GM23338 (cell line): ENCODE measurements at places on chromosomes 4 and X. TPM values are rescaled to one million over a fixed set of nuclear protein-coding genes. Genes with fewer than 3 reads are reported as not detected.

DMRTC1 gene
- polyA plus RNA-seq = not detected in 2 replicates

SMARCA1 gene
- 24.4 and 30.1 TPM in 2 replicates for polyA plus RNA-seq

GRCh38 chr4:13627178-13627605 is 333 bp downstream of the BOD1L1 start:
- peaks cover 11% of the 10 kb centered on the region; the same call in 1 of the 2 replicates for H3K4me1 ChIP-seq
- no peaks in the 10 kb centered on the region for H3K36me3 ChIP-seq
- H3K27me3 ChIP-seq = no peaks in the 10 kb centered on the region
- H3K27ac ChIP-seq = peak overlapping the region; percentile 85; the same call in 1 of the 2 replicates
- DNase-seq = peak; percentile 42
- peak overlapping the region; percentile 86 for H3K4me3 ChIP-seq

- H3K27me3 ChIP-seq = no peaks in the 10 kb centered on the region
- H3K4me3 ChIP-seq = no peak overlapping the region
- no peak for DNase-seq
- no peaks in the 10 kb centered on the region for H3K36me3 ChIP-seq
- no peak overlapping the region for H3K27ac ChIP-seq
Measured at GRCh38 chr4:40662962-40663604, 33.4 kb upstream of the RBM47 start.

- peaks cover 3% of the 10 kb centered on the region; the same call in 1 of the 2 replicates for H3K4me1 ChIP-seq
- no peak overlapping the region for H3K27ac ChIP-seq
- no peak overlapping the region for H3K4me3 ChIP-seq
- H3K27me3 ChIP-seq = no peaks in the 10 kb centered on the region
- no peak for DNase-seq
Measured at GRCh38 chr4:123740236-123740635, 343.6 kb downstream of the SPRY1 start.

- H3K27me3 ChIP-seq = no peaks in the 10 kb centered on the region
- no peaks in the 10 kb centered on the region for H3K4me1 ChIP-seq
- no peaks in the 10 kb centered on the region for H3K36me3 ChIP-seq
- no peak overlapping the region for H3K4me3 ChIP-seq
- no peak overlapping the region for H3K27ac ChIP-seq
- DNase-seq = no peak
Measured at GRCh38 chr4:41579043-41579442, 41.1 kb downstream of the LIMCH1 start.

- H3K36me3 ChIP-seq = peaks cover 8% of the 10 kb centered on the region; the same call in 1 of the 2 replicates
- H3K27ac ChIP-seq = no peak overlapping the region
- H3K4me3 ChIP-seq = no peak overlapping the region
- peaks cover 5% of the 10 kb centered on the region; the same call in 1 of the 2 replicates for H3K4me1 ChIP-seq
- peaks cover 7% of the 10 kb centered on the region; the same call in 1 of the 2 replicates for H3K27me3 ChIP-seq
Measured at GRCh38 chr4:83212041-83212851, 72.4 kb downstream of the COQ2 start.

DNA sequence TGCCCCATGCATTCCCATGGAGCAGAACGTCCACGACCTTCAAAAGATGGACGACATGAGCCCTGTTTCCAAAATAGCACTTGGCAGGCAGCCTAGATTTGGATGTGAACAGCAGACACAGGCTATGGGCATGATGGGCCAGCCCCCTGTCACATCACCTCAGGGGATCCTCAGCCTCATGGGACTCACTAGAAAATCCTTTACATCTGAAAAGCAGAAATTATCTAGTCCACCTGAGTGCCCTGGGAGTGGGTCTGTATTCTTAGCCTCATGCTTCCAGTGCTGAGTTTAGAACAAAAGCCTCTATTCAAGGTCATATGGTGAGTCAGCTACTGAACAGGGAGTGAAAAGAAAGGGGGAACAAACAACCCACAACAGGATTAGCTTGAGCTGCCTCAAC is 35.8 kb downstream of the GRIA3 start:
- no peak overlapping the region for H3K27ac ChIP-seq
- no peaks in the 10 kb centered on the region for H3K4me1 ChIP-seq
- no peaks in the 10 kb centered on the region for H3K36me3 ChIP-seq
- H3K4me3 ChIP-seq = no peak overlapping the region
- H3K27me3 ChIP-seq = no peaks in the 10 kb centered on the region

PCSK1N gene
- polyA plus RNA-seq = 12.8 and 16.5 TPM in 2 replicates

DNA sequence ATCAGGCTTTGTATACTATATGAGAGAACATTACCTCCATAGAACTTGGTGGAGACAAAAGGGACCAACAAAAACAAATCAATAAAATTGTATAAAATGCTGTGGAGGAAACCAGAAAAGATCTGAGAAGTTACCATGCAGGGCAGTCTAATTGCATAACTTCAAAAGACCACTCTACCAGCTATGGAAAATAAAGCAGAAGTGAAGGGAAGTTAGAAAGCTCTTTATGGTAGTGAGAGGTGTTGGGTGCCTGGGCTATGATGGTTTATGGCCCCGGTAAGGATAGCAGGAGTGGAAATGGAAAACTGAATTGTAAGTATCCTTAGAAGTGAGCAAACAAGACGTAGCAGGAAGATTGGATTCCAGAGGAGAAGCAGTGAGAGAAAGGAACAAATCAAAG is 3.1 kb downstream of the TMEM184C start:
- peaks cover 15% of the 10 kb centered on the region; the same call in 1 of the 2 replicates for H3K36me3 ChIP-seq
- H3K4me1 ChIP-seq = peaks cover 17% of the 10 kb centered on the region
- no peak overlapping the region for H3K27ac ChIP-seq

- peak; percentile 31 for DNase-seq
- H3K27me3 ChIP-seq = peaks cover 20% of the 10 kb centered on the region
- H3K4me1 ChIP-seq = peaks cover 35% of the 10 kb centered on the region
- peak overlapping the region; percentile 82 for H3K27ac ChIP-seq
Measured at GRCh38 chr4:26859762-26860156, 882 bp upstream of the STIM2 start.

IL9R gene
- polyA plus RNA-seq = 0.21 and 0.39 TPM in 2 replicates

ABCG2 gene
- 1.5 and 2.2 TPM in 2 replicates for polyA plus RNA-seq

GRCh38 chr4:168685136-168685809 is 188.4 kb downstream of the PALLD start:
- H3K27me3 ChIP-seq = no peaks in the 10 kb centered on the region
- no peak overlapping the region for H3K4me3 ChIP-seq
- H3K27ac ChIP-seq = no peak overlapping the region
- no peak for DNase-seq
- H3K36me3 ChIP-seq = no peaks in the 10 kb centered on the region

- H3K4me1 ChIP-seq = no peaks in the 10 kb centered on the region
- no peak for DNase-seq
- no peaks in the 10 kb centered on the region for H3K36me3 ChIP-seq
- no peaks in the 10 kb centered on the region for H3K27me3 ChIP-seq
Measured at GRCh38 chr4:88102026-88102425, 56.4 kb downstream of the ABCG2 start.

GRCh38 chr4:162804351-162804924 is 362.3 kb downstream of the NAF1 start:
- H3K4me3 ChIP-seq = no peak overlapping the region
- no peak overlapping the region for H3K27ac ChIP-seq
- no peaks in the 10 kb centered on the region for H3K36me3 ChIP-seq
- DNase-seq = no peak
- H3K27me3 ChIP-seq = no peaks in the 10 kb centered on the region
- H3K4me1 ChIP-seq = no peaks in the 10 kb centered on the region

DNA sequence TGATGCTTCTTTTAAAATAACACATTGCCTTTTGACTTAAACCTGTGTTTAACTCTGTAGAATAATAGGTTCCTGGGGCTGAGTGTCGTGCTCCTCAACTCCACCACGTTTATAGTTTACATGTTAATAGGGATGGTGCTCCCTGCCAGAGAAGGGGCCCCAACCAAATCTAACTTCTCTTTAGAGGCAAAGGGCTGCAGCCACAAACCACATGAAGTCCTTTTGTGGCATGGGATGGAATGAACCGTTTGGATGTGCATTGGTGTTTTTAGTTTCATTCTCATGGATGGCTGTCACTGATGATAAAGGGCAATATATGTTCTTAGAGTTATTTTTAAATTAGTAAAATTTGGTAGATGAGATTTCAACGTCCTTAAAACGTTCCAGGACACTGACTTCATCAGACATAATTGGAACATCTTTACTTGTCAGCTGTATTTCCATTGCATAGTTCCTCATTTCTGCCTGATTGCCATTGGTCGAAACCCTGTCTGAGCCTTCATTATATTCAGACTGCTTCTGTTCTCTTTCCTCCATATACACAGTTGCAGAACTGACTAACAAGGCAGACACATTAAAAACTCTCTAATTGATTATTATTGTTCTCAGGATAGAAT is 60.4 kb upstream of the HPF1 start:
- no peaks in the 10 kb centered on the region for H3K36me3 ChIP-seq
- H3K27ac ChIP-seq = no peak overlapping the region
- no peaks in the 10 kb centered on the region for H3K27me3 ChIP-seq

GRCh38 chrX:141945426-141945825 is 41.7 kb downstream of the MAGEC1 start:
- no peaks in the 10 kb centered on the region for H3K27me3 ChIP-seq
- no peak overlapping the region for H3K4me3 ChIP-seq
- DNase-seq = no peak
- no peaks in the 10 kb centered on the region for H3K4me1 ChIP-seq

- H3K4me3 ChIP-seq = no peak overlapping the region
- no peaks in the 10 kb centered on the region for H3K27me3 ChIP-seq
- no peaks in the 10 kb centered on the region for H3K4me1 ChIP-seq
- H3K27ac ChIP-seq = no peak overlapping the region
- DNase-seq = no peak
Measured at GRCh38 chrX:6599230-6599860, 64.4 kb upstream of the VCX3A start.

DNA sequence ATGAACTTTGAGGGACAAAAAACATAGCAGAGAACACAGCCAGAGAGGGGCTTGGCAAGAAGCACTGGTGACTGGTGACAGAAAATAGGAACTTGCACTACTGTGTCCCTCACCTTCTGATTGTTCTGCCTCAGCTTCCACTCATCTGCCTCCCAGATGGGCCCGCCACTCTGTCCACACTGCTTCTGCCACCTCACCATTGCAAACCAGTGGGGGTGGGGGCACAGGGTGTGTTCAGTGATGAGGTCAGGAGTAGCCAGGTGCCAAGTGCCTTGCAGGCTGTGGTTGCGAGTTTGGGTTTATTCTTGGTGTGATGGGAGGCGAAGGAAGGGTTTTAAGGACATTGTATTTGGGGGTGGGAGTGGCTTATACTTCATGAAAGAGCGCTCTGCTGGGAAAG is 9.1 kb upstream of the UBA1 start:
- no peaks in the 10 kb centered on the region for H3K27me3 ChIP-seq
- no peak overlapping the region for H3K4me3 ChIP-seq
- H3K36me3 ChIP-seq = no peaks in the 10 kb centered on the region
- no peak for DNase-seq

DNA sequence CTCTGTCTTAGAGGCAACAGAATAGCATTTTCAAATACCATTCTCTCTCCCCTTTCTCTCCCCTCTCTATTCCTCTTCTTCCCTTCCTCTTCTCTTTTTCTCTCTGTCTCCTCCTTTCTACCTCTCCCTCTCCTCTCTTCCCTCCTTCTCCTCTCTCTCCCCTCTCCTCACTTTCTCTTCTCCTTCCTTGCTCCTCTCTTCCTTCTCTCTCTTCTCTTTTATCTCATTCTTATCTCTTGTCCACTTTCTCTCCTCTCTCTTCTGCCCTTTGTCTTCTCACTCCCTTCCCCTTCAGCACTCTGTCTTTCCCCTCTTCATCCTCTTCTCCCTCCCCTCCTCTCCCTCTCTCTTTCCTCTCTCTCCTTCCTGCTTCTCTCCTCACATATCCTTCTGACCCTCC is 2265.8 kb upstream of the TENM3 start:
- no peaks in the 10 kb centered on the region for H3K27me3 ChIP-seq
- no peak overlapping the region for H3K27ac ChIP-seq
- DNase-seq = no peak
- H3K36me3 ChIP-seq = no peaks in the 10 kb centered on the region
- H3K4me3 ChIP-seq = no peak overlapping the region

DNA sequence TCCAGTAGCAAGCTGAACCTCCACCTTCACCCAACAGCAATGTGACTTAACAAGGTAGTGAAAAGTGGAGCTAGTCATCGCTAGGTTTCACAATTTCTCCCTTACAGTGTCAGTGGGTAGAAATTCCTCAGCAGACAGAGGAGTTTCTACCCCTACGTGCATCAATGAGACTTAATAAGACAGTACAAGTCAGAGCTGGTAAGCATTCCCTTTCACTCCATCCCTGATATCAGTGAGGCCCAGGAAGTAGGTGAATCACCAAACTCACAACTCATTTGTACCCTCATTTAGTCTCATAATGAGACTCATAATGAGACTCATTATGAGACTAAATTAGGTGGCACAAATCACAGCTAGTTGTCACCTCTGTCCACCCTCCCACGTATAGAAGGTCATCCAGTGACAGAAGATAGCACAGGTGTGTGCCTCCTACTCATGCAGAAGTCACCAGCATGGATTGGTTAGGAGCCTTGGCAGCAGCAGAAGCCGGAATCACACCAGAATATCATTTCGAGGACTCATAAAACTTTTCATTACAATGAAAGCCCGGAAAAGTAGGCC is 50.8 kb upstream of the NUDT10 start:
- H3K4me3 ChIP-seq = no peak overlapping the region
- no peaks in the 10 kb centered on the region for H3K27me3 ChIP-seq
- H3K36me3 ChIP-seq = no peaks in the 10 kb centered on the region
- H3K4me1 ChIP-seq = no peaks in the 10 kb centered on the region
- no peak overlapping the region for H3K27ac ChIP-seq

DNA sequence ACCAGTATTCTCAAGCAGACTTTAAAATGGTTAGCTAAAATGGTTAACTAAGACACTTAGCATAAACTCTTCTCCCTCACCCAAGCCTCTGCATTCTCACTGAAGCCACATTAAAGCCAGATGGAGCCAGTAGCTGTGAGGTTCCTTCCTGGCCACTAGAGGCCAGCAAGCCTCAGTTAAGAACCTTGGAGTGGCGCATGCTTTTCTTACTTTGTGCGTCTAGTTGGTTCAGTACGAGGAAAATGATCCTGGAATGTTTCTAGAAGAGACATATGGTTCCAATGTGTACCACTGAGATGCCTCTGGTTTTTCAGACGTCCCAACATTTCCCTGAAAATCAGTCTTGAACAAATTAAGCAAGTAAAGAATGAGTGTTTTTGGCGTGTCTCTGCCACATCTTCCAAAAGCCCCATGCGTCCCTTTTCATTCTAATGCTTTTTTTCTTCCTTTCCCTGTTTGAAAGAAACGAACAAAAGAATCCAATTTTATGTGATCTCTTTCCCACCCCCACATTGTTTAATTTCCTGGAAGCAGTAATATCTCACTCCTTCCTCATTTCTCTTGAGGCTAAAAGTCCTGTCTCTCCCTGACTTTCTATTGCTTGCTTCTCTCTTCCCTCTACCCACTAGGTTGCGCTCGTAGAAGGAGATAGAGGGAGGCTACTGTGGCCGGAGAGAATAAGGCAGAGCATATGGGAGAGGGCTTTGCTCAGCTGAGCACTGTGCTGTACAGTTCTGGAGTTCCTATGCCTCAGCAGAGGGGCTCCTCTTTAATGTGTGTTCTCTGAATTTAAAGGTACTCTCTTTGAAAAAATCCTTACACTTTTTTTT is 82.9 kb upstream of the TAB3 start:
- 0 out of 2 replicates have a peak, but pooled peaks cover 4% of the 10 kb centered on the region for H3K27me3 ChIP-seq
- no peaks in the 10 kb centered on the region for H3K4me1 ChIP-seq
- peak; percentile 51 for DNase-seq
- no peaks in the 10 kb centered on the region for H3K36me3 ChIP-seq
- H3K27ac ChIP-seq = no peak overlapping the region
